Activated B cell treated with CpG ODN at 0.5 μM for 24 hours (primary cell): ENCODE measurements at places on chromosomes 5 and 9.

- no peak for DNase-seq
Measured at GRCh38 chr5:91076138-91076537, 307.0 kb downstream of the ARRDC3 start.

- no peak for DNase-seq
Measured at GRCh38 chr5:77824981-77825380, 48.8 kb upstream of the TBCA start.

DNA sequence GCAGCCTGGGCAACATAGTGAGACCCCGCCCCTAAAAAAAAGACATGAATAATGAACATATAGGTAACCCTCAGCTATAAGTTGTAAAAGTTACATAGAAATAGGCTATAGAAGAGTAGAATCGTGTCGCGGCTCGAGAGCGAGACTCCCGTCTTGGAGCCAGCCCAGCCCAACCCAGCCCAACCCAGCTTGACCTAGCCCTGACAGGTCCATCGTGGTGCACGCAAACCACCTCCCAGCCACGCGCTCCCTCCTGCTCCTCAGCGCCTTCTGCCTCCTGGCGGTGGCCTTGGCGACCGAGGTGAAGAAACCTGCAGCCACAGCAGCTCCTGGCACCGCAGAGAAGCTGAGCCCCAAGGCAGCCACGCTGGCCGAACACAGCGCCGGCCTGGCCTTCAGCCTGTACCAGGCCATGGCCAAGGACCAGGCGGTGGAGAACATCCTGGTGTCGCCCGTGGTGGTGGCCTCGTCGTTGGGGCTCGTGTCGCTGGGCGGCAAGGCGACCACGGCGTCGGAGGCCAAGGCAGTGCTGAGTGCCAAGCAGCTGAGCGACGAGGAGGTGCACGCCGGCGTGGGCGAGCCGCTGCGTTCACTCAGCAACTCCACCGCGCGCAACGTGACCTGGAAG lies 10.8 kb downstream of the KIF24 start:
- DNase-seq, result no peak

DNA sequence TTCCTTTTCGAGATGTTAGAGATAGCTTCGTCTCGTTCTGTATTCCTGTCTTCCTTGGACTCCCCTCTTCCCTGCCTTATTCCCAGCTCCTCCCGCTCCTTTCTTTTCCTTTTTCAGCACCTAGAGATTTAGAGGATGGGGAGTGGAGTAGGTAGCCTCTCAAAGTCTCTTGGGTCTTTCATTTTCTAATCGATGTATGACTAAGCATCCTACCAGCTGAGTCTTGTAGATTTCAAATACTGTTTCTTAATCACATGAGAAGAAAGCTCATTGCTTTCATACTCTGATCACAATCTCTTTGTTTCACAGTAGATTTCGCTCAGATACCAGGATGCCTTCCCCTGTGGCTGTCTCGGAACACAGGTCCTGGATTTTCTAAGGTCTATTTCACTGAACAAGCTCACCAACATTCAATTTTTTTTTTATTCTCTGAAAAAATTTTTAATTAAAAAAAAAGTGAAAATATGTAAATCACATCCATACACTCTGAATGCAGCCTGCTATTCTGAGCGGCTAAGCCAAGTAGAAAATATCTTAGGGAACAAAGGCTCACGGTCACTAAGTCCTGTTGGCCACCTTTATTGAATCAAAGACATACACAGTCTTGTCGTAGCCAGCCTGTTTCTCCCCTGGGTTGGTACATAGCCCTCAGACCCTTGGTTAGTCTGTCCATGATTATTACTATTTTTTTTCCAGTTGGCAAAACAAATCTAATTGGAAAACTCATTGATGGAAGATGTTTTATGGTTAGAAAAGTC lies 413.8 kb downstream of the KDM4C start:
- no peak for DNase-seq

DNA sequence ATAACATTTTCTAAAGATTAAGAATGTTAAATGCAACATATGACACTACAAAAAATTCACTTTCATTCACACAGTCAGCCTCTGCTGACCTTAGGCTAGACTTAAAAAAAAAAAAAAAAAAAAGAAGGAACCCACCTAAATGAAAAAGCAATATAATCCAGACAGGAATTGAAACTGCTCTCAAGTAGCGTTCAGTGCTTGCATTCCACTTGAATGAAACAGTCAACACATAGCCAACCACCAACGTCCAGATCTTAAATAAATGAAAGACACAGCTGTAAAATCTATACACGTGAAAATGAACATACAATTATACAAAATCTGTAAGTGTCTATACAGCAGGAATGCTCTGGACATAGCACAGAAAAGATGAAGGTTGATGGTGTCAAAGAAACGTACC lies 11.4 kb downstream of the TMEM245 start:
- DNase-seq, result no peak

DNA sequence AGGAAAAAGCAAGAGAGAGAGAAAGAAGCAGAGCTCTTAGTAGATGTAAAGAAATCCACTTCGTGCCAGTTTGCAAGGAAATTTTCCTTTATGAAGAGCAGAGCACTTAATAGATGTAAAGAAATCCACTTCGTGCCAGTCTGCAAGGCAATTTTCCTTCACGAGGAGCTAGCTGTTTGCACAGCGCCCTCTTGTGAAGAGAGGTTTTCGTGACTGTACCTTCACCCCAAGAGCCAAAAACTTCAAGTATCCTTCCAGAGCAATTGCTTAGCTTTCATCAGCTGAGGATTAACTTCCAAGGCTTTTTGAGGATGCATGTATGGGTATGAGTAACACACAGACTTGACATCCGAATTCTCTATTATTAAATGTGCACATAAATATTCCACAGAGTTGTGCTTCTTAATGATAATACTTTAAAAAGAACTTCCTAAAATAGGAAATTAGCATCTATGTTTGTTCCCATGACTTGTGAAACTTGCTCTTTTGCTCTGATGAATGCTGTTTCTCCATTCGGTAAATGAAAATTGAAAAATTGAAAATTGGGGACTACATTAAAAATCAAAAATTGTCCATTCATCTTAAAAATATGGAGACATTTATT lies 525.6 kb downstream of the PDE4D start:
- DNase-seq, result no peak

GRCh38 chr5:131640043-131640856 lies 5.2 kb upstream of the RAPGEF6 start:
- no peak for DNase-seq
